ENCODE measurements at places on chromosomes 1 and 21.

GRCh38 chr1:177305040-177306018 is 134.6 kb downstream of the BRINP2 start:
- DNase-seq, result no peak

- no peak for DNase-seq
Observed at GRCh38 chr1:57506941-57507340, 83.1 kb upstream of the DAB1 start.

DNA sequence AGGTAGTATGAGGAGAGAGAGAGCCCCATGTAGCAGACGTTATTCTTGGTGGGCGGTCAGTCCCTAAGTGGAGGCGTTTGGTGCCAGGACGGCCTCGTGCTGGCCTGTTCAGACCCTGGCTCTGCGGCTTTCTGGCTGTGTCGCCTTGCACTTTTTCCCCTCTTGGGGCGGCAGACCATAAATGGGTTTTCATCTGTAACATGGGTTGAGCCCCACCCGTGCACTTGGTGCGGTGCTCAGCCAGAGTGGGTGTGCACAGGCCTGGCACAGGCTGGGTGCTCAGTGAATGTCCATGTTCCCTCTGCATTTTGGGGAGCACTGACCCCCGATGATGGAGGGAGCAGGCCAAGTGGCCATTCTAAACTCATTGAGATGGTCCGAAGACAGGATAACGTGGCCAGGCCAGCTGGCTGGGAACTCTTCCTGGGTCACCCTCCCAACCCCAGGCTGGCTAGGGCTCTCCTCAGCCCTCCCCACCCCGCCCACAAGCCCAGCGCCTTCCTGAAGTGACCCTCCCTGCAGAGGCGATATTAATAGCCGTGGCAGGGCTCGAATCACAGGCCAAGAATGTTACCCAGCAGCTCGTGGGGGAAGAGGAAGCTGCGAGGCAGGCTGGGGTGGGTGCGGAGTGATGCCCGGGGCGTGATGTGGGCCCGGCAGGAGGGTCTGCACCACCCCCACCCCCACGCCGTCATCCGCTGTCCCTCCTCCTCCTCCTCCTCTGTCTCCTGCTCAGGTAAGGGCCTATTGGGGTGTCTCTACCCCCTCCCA is 78.5 kb downstream of the ARHGEF10L start:
- DNase-seq, result peak; percentile 18

DNA sequence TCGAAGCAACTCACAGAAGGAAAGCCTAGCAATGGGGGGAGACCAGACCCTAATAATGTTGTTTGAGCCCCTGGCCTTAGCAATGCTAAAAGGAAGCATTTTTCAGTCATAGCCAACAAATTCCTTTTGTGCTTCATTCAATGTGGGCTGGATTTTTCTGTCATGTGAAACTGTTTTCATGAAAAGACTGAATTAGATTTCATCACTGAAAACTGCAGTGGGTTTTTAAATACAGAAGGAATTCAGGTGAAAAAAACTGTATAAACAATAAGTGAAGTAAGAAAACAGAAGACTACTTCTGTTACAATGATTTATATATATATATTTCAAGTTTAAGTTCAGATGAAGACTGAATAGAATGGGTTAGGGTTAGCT is 204.8 kb downstream of the SMYD3 start:
- DNase-seq, result peak; percentile 74

GRCh38 chr21:44372616-44373015 is 19.2 kb downstream of the TRPM2 start:
- no peak for DNase-seq

DNA sequence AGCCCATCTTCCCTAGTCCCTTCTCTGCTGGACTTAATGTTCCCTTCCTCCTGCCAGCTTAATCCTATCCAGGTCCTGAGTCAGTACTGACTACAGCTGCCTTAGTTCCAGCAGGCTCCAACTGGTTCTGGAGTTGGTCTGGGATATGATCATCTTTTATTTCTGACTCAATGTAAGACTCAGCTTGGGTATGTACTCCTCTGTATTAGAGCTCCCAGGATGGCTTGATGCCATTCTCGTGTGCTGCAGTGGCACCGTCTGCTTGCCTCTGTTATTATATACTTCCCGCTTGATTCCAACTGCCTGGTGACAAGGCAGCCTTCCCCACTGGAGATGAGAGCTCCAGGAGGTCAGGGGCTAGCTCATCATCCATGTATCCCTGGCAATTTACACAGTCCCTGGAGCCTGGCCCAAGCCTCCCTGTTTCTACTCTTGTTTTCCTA is 164.4 kb upstream of the DPT start:
- peak; percentile 1 for DNase-seq

- DNase-seq, result peak; percentile 49
Observed at GRCh38 chr1:63946866-63947491, 173.2 kb downstream of the ROR1 start.

DNA sequence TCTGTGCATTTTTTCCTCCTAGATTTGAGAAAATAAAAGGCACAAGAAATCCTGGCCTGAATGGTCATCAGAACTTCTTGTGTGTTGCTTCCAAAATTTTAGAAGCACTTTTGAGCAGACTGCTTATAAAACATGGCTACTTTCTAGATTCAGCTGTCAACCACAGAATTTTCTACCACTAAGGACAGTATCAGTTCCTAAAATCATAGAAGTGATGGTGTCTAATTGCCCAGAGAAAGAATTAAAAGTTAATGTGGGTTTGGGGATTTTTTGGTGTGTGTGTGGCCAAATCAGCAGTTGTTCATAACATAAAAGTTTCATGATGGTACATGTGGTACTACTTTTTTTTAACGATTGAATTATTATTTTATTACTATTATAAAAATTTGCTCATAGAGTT is 171.4 kb upstream of the SNX7 start:
- DNase-seq, result no peak
